Hippocampal formation (tissue), 2 donors: ENCODE measurements at places on chromosomes 7 and 10.

- DNase-seq: no peak
Observed at GRCh38 chr7:19520392-19520791, 188.4 kb downstream of the POLR1F start.

GRCh38 chr7:108149119-108149518 lies 19.0 kb upstream of the LAMB4 start:
- DNase-seq: no peak

- DNase-seq: no peak
Observed at GRCh38 chr10:30789806-30790205, 160.3 kb upstream of the LYZL2 start.

DNA sequence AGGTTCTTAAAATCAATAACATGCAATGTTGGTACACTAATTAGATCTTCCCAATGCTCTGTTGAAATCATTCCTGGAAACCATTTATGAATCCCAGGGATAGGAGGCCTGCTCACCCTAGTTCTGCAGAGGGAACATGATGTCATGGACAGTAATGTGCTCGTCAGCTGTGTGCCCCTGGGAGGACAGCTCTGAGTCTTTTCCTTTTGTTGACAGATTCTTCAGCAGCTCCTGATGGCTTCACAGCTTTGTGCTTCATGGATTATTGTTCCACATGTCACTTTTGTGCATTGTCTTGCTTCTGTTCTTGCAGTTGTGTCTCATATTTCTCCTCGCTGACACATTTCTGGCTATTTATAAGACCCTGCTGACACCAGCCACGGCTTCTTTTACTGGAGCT lies 367.5 kb downstream of the CCSER2 start:
- no peak for DNase-seq

GRCh38 chr10:110076559-110077318 lies 69.0 kb downstream of the ADD3 start:
- peak; percentile 64 for DNase-seq

GRCh38 chr7:156524818-156525597 lies 115.6 kb upstream of the RNF32 start:
- DNase-seq: no peak

DNA sequence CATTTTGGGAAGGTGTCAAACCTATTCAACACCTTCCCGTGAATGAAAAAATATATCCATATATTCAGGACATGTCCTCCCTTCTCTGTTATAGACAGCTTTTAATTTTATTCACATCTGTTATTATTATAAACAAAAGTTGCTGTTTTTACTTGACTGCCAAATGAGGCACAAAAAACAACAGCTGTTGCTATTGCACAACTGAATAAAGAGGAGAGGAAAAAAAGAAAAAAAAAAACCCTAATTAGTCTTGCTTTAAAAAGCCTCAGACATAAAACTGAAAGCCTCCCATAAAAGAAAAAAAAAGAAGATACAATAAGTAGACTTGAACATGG lies 153.4 kb downstream of the BMPER start:
- DNase-seq: no peak

GRCh38 chr7:95509199-95509598 lies 23.5 kb downstream of the ASB4 start:
- peak; percentile 63 for DNase-seq

DNA sequence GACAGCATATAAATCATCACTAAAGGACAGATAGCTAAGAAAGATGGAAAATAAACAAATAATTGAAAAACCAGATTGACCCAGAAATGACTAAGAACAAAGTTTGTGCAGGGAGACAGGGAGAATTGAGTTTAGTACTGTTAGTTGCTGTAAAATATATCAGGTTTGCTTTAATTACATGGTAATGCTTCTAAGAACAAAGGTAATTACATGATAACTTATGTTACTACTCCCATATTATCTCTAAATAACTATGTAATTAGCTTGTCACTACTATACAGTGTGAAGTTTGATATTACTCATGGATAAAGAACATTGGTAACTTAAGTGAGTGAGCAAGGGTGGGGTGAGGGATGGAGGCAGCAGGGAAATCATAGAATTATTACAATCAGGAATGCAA lies 135.2 kb upstream of the KAT6B start:
- no peak for DNase-seq

DNA sequence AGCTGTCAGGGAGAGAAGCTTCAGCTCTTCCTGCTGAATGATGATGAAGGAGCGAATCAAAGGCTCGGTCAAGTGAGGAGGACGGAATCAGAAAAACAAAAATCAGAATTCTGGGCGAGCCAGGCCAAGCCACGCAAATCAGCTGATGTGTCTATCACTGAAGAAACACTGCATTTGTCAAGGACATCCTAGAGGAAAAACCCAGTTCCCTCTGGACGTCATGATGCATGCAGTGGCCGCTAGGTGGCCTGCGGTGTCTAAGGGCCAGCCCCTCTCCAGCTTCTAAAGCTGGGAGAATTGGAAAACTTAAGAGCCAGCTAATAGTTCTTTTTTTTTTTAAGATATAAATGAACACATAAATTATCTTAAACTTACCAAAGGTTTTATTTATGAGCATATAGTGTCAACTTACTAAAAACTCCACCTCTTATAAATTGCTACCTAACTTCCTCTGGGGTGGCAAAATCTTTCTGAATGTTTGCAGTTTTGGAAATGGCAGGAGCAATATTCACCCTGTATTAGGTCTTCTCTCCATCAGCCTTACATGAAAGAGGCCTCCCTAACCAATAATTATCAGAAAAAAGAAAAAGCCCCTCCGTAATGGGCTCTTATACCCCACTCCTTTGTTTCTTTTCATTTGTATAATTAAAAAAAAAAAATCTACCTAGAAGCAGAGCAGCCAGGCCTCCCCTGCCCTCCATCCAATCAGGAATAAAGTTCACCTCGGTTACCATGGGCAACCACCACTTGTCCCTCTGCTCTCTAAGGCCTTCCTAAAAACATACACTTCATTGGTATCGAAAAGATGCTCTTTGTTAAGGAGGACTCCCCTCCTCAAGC lies 186.8 kb downstream of the USP6NL start:
- no peak for DNase-seq

DNA sequence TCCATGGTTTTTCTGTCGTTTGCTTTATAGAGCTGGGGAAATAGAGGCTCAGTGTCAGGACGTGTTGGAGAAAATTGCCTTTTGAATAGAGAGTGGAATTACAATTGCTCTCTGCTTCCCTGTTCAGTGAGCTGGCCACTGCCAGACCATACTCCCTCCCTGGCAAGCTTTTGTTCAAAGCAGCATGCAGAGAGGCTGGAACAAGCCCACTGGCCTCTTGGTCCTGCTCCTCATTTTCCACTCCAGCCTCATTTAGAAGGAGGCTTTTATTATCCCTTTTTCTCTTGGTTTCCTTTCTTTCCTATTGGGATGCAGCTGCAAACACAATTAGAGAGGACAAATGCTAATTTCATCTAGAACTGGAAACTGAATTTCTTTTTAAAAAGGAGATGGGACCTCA lies 302.2 kb upstream of the PODXL start:
- no peak for DNase-seq

- DNase-seq: no peak
Observed at GRCh38 chr10:130398090-130398994, 262.2 kb downstream of the GLRX3 start.

- peak; percentile 41 for DNase-seq
Observed at GRCh38 chr10:75399461-75400162, 2.0 kb downstream of the ZNF503 start.

- DNase-seq: no peak
Observed at GRCh38 chr10:61390851-61391250, 62.3 kb downstream of the TMEM26 start.

- DNase-seq: no peak
Observed at GRCh38 chr10:83806717-83807116, 332.6 kb upstream of the GHITM start.

GRCh38 chr7:124792002-124792401 lies 26.4 kb upstream of the GPR37 start:
- DNase-seq: no peak

DNA sequence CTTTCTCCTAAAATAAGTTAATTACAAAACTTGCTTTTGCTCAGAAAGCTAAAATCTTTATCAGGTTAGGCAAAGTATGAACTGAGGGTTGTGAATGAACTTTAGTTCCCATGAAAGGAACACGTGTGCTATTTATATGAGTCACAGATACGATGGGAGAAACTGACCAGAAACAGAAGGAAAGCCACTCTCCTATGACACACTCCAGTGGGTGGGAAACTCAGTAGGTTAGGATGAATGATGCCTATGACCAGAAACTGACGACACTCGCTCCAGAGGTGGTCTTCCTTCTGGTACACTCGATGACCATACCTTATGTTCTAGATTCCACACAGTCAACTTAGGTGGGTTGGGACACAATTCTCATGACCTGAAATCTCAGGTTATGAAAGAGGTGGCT lies 215.7 kb upstream of the INHBA start:
- no peak for DNase-seq

DNA sequence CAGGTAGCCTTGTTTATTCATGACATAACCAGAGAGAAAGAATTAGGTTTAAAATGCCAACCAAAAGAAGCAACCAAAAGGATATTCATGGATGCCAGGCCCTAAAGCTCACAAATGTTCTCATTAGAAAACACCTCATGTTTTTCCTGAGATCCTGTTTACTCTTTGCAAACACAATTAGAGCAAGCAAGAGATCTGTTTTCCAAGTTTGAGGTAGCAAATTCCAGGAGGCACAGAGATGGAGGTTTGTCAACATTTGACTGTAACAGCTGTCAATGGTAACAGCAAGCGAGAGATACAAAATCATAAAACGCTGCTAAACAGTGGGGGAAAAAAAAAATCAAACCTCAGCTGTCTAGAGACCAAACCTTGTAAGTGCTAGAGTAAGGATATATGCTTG lies 182.2 kb downstream of the PLXDC2 start:
- DNase-seq: no peak

GRCh38 chr10:121774404-121774803 lies 153.4 kb downstream of the ATE1 start:
- no peak for DNase-seq

GRCh38 chr10:127968659-127969058 lies 61.8 kb downstream of the PTPRE start:
- no peak for DNase-seq

DNA sequence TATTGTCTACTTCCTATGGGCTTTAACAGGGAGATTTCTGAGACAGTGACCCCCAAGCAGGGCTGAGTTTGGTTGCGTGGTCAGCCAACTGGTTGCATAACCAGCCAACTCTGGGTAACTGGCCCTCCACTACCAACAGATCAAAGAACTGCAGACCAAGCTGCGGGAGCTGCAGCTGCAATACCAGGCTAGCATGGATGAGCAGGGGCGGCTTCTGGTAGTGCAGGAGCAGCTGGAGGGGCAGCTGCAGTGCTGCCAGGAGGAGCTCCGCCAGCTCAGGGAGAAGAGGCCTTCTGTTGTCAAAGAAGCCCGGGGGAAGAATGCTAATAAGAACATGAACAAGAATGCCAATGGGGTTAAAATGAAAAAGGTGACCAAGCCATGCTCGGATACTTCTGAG lies 15.7 kb upstream of the FLNC start:
- peak; percentile 48 for DNase-seq

- DNase-seq: no peak
Observed at GRCh38 chr7:128405471-128406313, 4.1 kb downstream of the IMPDH1 start.

DNA sequence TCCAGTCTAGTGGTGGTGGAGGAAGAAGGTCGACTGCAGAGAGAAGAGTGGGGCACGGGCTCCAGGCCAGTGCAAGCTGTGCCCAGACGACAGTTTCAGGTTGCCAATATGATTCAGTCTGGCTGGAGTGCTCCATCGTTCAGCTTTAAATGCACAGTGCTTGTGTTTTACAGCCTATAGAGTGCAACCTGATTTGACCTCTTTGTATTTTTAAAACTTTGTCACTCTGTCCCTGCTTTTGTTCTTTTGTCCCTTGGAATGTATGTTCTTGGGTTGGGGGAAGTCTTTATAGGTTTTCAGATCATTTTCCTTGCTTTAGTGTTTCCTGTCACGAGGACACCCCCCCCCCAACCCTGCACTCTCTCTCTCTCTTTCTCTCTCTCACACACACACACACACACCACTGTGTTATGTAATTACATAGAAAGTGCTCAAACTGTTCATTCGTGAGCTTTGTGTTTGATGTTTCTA lies 198.0 kb downstream of the CAMK1D start:
- DNase-seq: no peak

- DNase-seq: no peak
Observed at GRCh38 chr7:128833946-128834325, 3.7 kb downstream of the FLNC start.

DNA sequence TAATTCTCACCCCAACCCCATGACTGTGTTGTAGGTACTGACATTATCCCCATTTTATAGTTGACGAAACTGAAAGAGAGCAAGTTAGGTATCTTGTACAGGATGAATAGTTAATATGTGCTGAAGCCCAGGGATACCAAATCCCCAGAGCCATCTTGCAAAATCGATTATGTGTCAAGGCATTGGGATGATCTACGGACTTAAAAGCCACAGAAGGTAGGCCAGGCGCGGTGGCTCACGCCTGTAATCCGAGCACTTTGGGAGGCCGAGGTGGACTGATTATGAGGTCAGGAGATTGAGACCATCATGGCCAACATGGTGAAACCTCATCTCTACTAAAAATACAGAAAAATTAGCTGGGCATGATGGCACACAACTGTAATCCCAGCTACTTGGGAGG lies 242.4 kb upstream of the RHOBTB1 start:
- no peak for DNase-seq

GRCh38 chr10:71421075-71421434 lies 24.3 kb downstream of the CDH23 start:
- DNase-seq: no peak

DNA sequence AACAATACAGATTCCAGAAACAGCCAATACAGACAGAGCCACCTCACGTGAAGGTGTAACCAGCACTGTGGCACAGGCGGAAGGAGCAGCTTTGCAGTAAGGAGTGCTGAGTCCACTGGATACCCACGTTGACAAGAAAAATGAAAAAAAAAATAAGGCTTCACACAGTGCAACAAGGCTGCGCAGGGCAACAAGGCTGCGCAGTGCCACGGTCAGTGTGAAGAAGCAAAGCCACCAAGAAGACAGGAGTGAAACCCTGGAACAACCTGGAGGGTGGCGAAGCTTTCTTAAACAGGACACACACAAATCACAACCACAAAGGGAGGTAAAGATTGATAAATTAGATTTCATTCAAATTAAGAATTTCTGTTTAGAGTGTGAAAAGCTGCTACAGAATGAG lies 204.0 kb downstream of the MAD1L1 start:
- DNase-seq: no peak

DNA sequence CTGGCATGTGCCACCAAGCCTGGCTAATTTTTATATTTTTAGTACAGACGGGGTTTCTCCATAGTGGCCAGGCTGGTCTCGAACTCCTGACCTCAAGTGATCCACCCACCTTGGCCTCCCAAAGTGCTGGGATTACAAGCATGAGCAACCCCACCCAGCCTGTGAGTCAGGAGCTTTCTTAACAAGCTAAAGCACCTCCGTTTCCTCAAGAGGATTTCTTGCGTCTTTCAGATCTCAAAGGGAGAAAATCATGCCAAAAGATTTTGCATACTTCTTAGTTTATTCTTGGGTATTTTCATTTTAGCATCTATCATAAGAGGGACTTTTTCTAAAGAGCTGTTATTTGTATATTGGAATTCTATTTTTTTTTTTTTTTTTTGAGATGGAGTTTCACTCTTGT lies 47.9 kb upstream of the FOXK1 start:
- DNase-seq: no peak

- no peak for DNase-seq
Observed at GRCh38 chr7:108189733-108190388, 59.7 kb upstream of the LAMB4 start.

GRCh38 chr10:95832216-95833041 lies 75.3 kb upstream of the CC2D2B start:
- no peak for DNase-seq
